COLO829 (cell line): ENCODE measurements at places on chromosomes 2 and 18.
A peak's percentile ranks its signal among the peaks of the same experiment; 100 is the strongest.

DNA sequence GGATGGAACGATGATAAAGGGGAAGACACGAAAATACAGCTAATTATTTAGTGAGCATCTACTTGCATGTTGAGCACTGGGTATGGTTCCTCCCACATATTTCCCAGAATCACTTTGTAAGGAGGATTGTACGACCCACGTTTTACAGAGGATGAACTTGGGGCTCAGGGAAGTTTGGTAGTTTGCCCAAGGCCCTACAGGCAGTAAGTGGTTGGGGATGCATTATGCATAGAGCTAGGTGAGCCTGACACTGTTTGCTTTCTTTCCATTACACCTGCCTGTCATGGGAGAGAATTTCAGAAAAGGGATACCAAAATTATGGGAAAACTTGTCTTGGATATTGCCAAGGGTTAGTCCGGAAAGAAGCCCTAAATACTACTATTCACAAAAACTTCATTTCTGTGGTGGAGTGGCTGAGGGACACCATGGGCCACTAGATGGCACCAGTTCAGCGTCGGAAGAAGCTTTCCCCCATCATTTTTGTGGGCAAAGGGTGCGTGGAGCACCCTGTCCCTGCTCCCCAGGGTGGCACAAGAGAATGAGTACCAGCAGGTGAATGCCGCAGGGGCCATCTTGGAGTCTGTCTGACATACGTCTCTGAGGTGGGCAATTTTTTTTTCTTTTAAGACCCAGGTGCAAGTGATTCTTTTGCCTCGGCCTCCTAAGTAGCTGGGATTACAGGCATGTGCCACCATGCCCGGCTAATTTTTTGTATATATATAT, 23.5 kb upstream of the C18orf32 start:
- peak; percentile 48 for DNase-seq

GRCh38 chr2:102122115-102122514, 20.4 kb upstream of the IL1R1 start:
- DNase-seq, result no peak

DNA sequence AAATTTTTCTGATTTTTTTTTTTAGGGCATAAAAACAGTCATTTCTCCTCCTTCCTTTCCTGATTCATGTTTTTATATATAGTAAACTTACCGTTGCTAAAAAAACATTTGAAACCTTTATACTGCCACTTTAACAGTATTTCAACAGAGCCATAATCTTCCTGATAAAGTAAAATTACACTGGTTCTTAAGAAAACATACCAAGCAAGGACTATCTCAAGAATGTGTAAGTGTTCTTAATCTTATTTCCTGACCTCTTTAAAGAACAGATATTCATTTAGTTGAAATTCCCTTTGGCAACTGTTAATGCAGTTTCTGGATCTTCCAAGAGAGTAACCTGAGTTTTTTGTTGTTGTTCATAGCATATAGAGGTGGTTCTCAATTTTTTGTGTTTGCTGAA, 26.6 kb upstream of the COLEC12 start:
- DNase-seq, result no peak

DNA sequence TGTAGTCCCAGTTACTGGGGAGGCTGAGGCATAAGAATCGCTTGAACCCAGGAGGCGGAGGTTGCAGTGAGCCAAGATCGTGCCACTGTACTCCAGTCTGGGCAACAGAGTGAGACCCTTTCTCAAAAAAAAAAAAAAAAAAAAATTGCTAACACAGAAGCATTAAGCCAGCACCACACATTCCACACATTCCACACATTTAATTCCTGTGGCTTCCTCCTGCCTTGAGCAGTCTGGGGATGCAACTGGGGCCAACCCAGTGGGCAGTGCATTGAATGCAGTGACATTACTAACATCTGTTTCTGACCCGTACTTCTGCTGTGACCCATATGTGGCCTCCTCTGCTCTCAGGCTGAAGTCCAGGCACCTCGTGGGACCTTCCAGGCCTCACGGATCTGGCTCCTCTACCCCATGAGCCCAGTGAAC, 107.0 kb downstream of the BCL2L11 start:
- no peak for DNase-seq

DNA sequence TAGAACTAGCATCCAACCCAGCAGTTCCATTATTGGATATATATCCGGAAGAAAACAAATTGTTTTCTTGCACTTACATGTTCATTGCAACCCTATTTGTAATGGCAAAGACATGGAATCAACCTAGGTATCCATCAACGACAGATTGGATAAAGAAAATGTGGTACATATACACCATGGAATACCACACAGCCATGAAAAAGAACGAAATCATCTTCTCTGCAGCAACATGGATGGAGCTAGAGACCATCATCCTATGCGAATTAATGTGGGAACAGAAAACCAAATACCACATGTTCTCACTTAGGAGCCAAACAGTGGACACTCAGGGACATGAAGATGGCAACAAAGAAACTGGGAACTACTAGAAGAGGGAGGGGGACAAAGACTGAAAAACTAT, 352.7 kb downstream of the CDH2 start:
- DNase-seq, result no peak

- no peak for DNase-seq
Measured at GRCh38 chr2:11995456-11995855, 249.0 kb downstream of the LPIN1 start.

- no peak for DNase-seq
Measured at GRCh38 chr2:186641132-186641806, 51.4 kb downstream of the ITGAV start.

DNA sequence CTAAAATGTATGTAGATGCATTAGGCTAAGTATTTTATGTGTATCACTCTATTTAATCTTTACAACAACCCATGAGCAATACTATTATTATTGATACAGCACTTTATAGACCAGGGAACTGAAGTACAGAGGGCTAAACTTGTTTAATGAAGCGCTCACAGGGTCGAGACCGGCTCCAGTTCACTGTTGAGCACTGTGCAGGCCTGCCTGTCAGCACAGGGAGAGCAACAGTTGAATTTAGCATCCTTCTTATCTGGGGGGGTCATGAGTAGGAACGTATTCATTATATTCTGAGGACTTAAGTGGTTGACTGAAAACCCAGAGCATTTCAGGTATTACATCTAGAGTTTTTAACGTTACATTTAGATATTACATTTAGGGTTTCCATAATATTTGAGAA, 120.1 kb downstream of the PLCL1 start:
- DNase-seq, result no peak

GRCh38 chr2:85838181-85838580, 50.6 kb downstream of the ST3GAL5 start:
- no peak for DNase-seq

GRCh38 chr18:50697509-50697908, 122.3 kb downstream of the MRO start:
- no peak for DNase-seq

- peak; percentile 24 for DNase-seq
Measured at GRCh38 chr2:180040146-180040925, 33.2 kb upstream of the CWC22 start.

GRCh38 chr2:69335311-69335710, 51.7 kb downstream of the GFPT1 start:
- no peak for DNase-seq

DNA sequence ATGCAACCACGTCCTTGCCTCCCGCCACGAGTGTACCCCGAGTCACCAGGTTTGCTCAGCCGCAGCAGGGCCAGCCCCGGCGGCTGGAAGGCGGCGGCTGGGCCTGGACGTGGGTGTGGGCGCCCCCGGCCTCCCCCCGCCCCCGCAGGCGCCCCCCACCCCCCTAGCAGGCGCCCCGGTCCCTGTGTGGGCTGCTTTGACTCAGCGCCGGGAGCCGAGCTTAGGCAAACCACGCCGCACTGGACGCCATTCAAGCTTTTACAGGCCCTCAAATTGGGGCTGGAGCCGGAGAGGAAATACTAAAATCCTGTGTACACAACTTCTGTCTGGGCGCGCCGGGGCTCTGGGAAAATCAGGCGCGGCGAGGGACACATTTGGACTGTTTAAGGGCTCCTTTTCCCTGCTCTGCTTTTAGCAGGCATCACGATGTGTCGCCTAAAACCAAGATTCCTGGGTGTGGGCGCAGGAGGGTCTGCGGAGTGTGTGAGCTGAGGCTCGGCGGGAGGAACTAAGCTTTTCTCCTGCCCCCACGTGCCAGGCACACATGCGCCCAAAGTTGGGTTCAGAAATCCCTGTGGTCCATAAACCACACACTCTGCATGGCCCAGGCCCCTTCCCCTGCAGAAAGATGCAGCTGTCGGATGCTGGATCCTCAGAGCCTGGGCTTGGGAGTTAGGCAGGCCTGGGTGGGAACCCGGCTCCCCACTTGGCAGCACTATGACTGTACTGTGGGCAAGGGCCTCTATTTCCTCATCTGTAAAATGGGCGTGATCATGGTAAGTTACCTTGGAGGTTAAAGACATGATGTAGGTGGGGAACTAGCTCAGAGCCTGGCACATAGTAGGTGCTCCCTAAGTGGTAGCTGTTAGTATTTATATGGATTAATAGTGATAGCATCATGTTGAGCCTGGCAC, 57.6 kb downstream of the ATOH8 start:
- no peak for DNase-seq

DNA sequence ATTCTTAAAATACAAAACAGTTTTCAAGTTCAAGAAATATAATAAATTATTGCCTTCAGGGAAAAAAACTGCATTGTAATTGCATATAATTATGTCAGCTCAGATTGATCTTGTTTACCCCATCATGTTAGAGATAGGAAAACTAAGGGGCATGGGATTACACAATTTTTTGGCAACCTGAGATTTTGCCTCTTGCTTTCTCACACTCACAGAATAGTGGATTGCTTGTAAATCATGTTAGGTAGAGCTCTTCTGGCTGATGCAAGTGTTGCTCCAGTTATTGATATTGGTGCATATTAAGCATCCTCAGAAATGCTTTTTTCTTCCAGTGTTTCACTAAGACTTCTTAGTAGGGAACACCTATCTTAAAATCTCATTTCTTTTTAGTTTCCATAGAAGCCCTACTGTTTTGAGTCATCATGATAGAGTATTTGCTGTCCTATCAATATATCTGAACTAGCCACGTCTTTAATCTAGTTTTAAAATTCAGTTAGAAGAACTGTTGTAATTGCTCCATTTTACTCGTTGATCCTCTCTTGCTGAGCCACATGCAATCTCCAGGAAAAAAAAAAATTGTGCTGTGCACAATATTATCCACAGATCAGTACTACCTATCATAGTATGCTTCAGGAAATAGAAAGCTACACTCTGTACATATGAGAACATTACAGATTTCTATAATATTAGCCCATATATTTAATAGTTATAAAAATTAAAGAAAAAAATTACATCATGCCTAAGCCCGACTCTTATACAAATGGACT, 393.1 kb downstream of the LRP1B start:
- no peak for DNase-seq

DNA sequence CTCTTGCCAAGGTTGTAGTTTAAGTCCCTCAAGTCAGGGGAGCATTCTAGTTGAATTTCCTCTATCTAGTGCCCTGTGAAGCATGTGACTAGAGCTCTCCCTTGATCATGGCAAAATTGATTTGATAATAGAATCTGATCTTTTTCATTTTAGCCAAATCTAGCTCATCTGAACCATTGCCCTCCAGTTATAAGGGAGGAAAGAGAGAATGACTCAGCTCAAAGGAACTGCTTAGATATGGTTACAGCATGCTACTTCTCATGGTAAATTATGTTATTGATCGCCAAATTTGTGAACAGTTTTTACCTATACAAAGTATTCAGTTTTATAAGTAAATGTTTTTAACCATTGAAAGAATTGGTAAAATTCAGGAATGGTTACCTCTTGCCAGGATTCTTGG, 100.8 kb downstream of the GPR39 start:
- no peak for DNase-seq

DNA sequence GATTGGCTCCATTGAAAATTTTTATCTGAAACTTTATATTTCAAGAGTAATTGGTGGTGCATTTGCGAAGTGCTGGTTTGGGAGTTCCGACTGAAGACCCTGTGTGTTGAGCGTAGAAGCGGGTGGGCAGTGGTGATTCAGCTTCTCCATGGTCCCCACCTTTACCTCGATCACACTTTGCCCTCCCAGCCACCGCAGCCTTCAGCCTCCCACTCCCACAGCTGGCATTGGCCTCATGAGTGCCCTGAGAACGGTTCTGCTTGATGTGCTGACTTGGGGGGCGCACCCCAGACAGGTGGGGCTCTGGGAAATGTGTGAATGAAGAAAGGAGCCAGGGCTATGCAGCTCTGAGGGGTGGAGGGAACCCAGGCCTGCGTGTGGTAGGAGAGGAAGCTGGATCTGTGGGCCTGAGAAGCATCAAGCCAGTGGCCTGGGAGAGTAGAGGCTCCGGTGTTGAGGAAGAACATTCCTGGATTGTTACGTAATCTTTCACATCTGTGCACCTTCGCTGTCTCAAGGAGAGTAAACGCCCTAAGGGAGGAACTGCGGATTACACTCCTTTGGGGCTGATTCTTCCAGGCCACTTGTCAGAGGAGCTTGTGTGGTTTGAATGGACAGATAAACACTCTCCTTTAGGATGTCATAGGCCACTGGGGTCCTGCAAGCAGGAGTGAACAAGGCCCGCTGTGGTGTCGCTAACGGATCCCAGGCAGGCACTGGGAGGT, 83.8 kb downstream of the NPAS2 start:
- DNase-seq, result no peak

DNA sequence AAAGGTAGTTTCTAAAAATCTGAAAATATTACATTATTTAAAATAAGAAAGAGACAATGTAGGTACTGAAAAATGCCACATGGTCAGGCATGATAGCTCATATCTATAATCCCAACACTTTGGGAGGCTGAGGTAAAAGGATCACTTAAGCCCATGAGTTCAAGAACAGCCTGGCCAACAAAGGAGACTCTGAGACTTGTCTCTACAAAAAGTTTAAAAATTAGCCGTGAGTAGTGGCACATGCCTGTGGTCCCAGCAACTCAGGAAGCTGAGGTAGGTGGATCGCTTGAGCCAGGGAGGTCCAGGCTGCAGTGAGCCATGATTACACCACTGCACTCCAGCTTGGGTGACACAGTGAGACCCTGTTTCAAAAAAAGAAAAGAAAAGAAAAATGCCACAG, 21.8 kb downstream of the ATAD2B start:
- DNase-seq, result no peak

DNA sequence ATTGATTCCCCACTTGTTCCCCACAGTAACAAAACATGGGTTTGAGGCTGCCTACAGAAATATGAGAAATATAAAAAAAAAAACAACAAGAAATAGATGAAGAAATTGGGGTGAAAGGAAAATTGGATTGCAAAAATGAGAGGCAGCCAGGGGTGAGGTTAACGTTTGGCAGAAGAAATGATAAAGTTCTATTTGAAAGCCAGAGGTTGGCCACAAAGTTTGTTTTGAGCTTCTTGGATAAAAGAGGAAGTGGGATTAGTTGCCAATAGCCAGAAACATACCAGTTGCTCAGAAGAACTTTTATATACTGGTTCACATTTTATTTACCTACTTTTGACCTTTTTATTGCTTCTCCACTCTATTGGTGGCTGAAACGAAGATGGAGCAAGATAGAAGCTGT, 67.5 kb downstream of the FASTKD2 start:
- no peak for DNase-seq

- DNase-seq, result no peak
Measured at GRCh38 chr18:49193897-49194296, 243.1 kb upstream of the SMAD7 start.

DNA sequence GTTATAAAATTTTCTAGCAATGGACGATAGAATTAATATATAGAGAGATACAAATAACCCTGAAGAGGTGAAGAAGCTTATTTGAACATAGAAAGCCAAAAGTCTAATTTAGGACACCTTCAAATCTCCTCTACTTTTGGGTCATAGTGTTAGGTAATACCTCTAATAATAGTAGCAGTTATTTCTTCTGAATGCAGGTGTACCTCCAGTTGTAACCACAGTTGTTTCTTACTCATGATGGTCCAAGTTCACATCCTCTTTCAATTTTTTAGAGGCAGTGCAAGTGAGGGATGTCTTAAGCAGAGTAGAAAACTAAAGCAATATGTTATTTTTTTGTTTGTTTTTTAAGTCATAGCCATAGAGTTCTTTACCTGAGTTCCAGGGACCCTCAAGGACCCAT, 429.5 kb downstream of the CCDC85A start:
- DNase-seq, result no peak
